ENCODE measurements at places on chromosomes 1 and 21.
A peak's percentile ranks its signal among the peaks of the same experiment; 100 is the strongest.

DNA sequence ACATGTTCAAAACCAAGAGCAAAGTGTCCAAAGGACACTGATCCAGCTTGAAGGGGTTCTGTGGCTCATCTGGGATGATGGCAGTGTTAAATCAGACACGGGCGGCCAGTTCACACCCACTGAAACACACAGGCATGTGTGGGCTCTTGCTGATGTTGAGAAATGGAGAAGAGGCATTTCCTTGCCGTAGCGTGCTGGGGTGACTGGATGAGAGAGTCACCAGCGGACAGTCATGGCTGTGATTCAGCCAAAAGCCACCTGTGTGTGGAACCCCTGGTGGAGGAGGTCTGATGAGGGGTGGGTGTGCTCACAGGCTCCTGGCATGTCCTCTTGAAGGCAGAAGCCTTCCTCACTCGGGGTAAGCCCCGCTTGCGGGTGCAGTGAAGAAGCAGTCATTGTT lies 7.2 kb downstream of the C1orf35 start:
- peak; percentile 31 for DNase-seq

- no peak for DNase-seq
Observed at GRCh38 chr1:24345334-24345733, 26.2 kb downstream of the GRHL3 start.

DNA sequence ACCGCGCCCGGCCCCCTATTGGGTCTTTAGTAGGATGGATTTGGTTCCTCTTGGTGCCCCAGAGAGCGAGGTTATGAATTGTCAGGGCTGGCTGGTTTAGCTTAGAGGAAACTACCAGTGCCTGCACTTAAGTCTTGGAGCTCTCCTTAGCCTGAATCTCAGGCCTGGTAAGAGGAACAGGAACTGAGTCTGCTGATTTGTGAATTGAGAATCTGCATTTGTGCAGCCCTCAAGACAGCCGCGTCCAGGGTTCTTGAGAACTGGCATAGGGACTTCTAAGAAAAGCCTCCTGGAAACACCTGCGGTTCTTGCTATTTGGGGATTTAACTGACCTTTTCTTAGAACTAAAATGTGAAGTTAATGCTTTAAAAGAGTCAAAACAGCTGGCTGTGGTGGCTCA lies 1.7 kb downstream of the NECAP2 start:
- no peak for DNase-seq

GRCh38 chr1:234474375-234474774 lies 4.6 kb downstream of the TARBP1 start:
- DNase-seq = no peak

DNA sequence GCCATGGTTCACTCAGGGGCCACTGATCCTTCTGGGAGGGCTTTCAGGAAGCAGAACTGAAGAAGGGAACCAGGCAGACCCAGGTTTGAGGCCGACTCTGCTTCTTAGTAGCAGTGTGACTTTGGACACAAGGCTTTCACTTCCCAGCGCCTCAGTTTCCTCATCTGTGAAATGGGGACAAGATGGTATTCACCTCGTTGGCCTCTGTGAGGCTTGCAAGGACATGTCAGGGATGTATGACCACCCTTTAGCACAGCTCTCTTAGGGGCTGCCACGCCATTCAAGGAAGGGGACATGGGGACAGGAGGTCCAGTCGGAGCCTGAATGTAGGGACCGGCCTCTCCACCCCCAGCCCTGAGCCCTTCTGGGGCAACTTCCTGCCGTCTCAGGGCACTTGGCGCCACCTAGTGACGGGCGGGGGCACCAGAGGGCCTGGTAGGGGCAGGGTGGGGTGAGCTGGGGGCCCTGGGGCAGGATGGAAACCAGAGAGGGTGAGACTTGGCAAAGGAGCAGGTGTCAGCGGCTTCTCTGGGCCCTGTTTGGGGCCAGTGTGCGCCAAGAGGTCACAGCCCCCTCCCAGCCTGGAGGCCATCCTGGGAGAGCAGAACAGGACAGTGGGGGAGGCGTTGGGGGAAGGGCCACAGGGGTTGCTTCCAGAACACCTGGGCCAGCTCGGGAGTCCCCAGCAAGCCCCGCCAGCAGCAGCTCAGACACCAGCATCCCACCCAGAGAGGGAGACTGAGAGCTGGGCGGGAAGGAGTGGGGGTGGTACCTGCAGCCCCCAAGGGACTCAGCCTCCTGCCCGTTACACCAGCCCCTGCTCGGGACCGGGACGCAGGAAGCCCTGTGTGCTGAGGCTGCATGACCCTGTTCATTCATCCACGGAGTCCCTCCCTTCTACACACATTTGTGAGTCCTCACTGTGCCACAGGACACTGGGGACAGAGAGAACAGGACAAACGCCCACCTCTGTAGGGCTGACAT lies 102.5 kb upstream of the TARDBP start:
- peak; percentile 59 for DNase-seq

DNA sequence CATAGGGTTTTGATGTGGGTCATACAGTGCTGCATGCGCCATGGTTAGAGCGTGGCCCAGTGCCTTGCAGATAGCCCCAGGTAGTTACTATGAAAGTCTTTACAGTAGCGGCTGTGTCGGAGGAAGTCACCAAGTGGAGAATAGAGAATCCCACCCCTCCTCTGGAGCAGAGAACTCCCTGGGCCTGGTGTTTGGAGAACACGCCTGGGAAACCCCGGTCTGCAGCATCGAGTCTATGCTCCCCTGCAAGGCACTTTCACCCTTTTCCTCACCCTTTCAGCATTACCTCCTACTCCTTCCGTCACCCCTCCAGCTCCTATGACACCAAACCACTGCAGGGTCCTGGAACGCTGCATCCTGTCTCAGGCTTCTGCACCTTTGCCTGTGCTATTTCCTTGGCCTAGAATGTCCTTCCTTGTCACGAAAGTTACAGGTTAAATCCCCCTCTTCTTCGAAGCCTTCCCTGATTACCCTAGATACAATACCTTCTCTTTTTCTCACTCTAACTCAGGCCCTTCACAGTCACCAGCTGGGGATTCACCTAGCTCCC lies 2.7 kb upstream of the SLC1A7 start:
- no peak for DNase-seq

- DNase-seq = no peak
Observed at GRCh38 chr1:183600136-183600535, 9.9 kb upstream of the NCF2 start.

- no peak for DNase-seq
Observed at GRCh38 chr1:153978274-153978909, 918 bp upstream of the JTB start.

DNA sequence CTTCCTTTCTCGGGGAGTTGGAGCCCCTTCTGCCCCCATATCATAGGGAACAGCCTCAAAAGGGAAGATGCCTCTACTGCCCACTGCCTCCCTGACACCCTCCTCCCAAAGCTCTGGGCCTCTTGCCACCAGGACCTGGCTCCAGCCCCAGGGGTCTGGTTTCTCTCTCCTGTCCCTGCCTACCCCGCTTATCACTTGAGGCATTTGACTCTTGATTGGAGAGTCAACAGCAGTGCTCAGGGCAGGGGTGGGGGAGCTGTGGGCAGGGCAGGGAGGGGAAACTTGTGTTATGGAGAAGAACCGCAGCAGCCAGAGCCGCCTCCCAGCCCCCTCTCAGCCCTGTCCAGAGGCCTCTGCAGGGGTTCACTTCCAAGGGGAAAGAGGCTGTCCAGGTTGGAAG lies 573 bp downstream of the TRIM63 start:
- DNase-seq = peak; percentile 84

GRCh38 chr1:221672239-221672645 lies 69.6 kb downstream of the DUSP10 start:
- DNase-seq = no peak

- DNase-seq = no peak
Observed at GRCh38 chr1:164519426-164519825, 39.6 kb upstream of the PBX1 start.

DNA sequence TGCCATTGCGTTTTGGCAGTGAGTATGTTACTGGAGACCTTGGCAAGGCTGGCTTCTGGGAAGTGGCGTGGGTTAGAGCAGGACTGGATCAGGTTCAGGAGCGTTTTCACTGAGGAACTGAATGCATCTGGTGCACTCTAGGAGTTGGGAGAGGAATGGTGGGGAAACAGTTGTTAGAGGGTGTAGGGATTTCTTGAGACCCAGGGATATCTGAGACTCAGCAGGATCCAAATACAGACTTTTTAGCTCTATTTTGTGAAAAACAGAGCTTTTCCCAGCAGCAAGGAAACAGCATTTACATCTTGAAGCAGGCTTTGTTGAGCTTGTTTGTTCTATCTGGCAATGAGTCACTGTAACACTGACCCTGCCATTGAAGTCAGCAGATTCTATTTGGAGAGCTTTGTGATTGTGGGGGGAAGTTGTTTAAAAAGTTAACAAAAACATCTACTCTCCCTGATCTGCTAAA lies 56.9 kb upstream of the NRIP1 start:
- DNase-seq = peak; percentile 62

DNA sequence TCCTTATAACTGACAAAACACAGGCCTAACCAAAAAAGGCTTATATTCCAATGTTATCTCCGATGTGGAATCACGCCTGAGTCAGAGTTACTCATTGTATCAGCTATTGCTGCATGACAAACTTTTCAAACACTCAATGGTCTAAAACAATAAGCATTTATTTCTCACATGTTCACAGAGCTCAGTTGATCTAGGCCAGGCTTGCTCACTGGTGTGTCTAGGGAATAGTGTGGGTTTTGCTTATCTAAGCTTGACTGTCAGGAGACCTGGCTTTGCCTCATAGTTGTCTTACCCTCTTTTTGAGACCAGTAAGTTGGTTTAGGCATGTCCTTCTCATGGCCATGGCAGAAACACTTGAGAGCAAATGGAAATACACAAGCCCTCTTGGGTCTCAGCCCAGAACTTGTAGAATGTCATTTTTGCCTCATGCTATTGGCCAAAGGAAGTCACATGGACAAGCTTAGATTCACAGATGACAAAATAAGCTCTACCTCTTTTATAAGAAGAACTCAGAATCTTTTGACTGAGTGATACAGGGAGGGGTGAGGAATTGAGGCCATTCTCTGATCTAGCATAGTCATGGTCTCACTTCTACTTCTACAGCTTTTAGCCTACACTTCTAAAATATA lies 130.8 kb downstream of the HMCN1 start:
- no peak for DNase-seq

DNA sequence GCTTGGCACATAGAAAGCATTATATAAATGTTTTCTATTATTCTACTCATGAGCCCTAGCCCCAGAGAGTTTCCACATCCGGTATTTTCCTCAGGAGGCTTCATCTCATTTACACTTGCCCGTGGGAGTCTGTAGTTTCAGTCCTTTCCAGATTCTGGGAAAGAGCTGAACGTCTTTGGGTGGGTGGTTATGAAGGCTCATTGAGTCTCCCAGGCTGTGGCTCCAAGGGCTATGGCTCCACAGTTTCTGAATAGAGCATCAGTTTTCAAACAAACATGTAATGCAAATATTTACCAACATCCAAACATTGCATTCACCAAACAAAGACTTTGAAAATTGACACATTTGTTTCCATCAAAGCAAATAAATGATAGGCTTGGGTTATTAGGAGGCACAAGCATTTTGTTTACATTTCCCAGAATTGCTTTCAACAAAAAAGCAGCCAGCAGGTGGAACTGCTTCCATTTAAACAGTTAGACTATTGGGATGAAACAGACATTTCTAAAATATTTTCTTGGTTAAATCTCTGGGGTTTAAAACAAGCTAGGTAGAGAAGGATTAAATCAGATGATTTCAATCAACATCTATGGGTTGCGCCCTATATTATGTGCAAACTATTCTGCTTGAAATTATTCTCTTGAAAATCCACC lies 1.3 kb upstream of the LEMD1 start:
- no peak for DNase-seq

GRCh38 chr1:17588048-17588871 lies 48.8 kb downstream of the ARHGEF10L start:
- DNase-seq = peak; percentile 84

DNA sequence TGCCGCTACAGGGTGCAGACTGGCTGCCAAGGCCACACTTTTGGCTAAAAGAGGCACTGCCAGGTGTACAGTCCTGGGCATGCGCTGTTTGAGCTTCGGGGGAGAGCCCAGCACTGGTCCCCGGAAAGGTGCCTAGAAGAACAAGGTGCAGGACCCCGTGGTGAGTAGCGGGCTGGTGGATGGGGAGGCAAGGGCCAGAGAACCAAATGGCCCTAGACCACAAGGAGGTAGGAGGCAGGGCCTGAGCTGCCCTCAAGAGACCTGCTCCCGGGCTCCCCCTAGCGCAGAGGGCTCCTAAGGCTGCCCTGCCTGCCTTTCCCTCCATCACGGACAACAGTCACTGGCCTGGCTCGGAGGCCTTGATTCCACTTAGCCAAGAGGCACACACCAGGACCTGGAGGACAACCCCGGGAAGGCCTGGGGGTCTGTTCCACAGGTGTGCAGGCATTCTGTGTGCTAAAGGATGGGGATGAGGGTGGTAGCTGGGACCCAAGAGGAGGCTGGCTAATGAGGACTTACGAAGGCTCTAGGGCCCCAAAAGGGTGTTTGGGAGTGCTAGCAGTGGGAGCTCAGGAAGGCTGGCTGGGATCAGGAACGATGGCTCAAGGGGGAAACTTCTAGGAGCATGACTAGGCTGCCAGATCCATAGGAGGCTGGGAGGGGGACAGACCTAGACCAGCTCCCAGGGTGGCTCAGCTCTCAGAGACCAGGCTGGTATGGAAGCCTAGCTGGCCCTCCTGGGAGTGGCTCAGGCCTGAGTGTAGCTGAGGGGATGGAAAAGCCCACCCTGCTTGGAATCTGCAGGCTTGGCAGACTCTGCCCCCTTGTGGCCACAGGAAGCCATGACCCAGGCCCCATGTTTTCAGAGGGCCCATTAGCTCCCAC lies 742 bp downstream of the ARTN start:
- DNase-seq = peak; percentile 74

- DNase-seq = peak; percentile 53
Observed at GRCh38 chr1:23673086-23673813, 18.4 kb upstream of the RPL11 start.

DNA sequence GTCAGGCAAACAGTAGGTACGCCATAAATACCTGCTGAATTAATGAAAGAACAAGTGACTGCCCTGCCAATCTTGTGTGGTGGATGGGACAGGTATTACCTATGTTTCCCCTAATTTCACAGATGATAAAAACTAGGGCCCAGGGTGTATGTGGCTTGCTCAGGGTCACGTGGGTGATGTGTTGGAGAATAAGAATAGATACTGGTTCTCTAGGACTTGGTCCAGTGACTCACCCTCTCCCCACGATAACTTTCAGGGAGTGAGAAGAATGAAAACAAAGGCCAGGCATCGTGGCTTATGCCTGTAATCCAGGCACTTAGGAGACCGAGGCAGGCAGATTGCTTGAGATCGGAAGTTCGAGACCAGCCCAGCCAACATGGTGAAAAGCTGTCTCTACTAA lies 26.7 kb downstream of the SLC26A9 start:
- DNase-seq = no peak

GRCh38 chr1:38991638-38992411 lies 749 bp downstream of the AKIRIN1 start:
- peak; percentile 57 for DNase-seq

GRCh38 chr1:243980071-243980470 lies 71.0 kb upstream of the ZBTB18 start:
- no peak for DNase-seq

GRCh38 chr1:180524915-180525714 lies 22.7 kb upstream of the ACBD6 start:
- no peak for DNase-seq

GRCh38 chr21:27104846-27105431 lies 138.1 kb upstream of the ADAMTS5 start:
- DNase-seq = no peak
